ENCODE measurements at places on chromosomes 5 and 9.

GRCh38 chr9:23088932-23089364, 642.3 kb downstream of the DMRTA1 start:
- DNase-seq, result no peak

DNA sequence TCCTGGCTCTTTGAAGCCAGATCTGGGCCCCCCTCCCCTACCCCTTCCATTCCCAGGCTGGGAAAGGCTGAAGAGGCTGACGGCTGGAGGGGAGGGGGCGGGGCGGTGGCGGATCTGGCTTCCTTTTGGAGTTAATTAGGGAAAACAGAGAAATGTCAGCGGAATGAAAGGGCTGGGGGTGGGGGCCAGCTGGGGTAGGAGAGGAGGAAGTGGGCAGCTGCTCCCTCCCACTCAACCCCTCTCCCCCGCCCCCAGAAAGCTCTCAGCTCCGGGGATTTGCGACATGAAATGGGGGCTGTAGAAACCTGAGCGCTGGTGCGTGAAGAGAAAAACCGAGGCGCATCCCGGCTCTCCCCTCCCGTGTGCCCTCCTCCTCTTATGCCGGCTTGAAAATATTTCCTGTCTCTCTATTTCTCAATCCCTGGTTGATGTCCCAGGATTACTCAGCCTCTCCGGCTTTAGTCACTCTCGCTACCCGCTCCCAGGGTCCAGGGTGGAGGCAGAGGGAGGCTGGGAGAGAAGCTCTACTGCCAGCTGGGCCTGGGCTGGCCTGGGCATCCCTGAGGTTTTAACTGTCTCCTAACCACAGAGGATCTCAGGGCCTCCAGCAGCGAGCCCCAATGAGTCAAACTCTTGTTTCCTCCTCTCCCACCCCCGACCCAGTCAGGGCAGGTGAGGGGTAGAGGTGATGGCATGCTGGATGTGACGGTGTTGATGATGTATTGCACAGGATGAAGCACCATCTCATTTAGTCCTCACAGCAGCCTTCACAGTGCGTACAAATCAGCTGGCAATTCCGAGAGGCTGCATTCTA, 20.1 kb downstream of the PCDHGC5 start:
- DNase-seq, result no peak

DNA sequence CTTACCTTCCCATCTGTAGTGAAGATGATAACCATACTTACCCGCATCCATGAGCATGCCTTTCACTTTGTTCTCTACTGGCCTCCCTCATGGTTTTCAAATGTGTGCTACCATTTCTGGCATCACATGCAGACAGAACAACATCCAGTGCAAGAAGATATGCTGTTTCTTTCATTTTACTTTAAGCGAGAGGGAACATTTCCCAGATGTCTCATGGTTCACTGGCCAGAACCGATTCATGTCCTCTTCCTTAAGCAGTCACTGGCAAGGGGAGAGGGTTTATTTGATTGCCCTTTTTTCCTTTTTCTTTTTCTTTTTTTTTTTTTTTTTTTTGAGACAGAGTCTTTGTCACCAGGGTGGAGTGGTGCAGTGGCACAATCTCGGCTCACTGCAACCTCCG, 37.7 kb downstream of the ARRDC3 start:
- no peak for DNase-seq

GRCh38 chr9:85425153-85425611, 316.6 kb downstream of the AGTPBP1 start:
- no peak for DNase-seq

DNA sequence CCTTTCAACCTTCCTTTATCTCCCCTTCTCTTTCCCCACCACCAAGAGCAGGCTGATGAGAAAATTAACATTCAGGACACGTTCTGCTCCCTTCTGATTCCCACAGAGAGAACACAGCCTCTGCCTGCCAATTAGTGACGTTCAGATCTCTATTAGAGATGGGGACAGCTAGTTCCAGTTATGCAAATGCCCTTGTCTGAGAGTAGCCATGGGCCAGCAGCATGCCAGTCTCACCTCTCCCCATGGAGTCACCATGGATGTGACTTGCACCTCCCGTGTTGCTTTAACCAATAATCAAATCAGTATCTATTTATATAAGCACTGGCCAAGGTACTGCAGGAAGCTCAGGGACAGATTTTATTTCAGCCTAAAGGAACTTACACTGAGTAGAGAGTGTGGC, 61.3 kb downstream of the KCNIP1 start:
- DNase-seq, result no peak

DNA sequence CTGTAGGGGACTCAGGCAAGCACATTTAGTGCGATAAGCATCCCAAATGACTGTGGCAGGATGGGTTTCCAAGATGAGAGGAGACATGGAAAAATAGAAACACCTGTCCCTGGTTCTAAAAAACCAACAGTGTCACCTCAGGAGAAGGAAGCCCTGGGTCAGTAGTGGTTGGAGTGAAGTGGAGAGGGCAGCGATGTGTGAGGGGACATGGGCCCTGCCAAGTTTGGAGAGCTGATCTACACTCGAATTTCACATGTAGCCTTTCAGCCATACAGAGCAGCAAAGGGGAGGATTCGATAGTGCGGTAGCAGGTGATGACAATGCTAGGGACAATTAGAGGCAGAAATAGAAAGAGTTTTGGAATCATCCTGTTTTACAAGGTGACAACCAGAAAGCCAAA, 32.6 kb upstream of the LHX2 start:
- no peak for DNase-seq
